Osteocyte (in vitro differentiated cells): ENCODE measurements at places on chromosomes 2 and 18. TPM values are rescaled to one million over a fixed set of nuclear protein-coding genes. Genes with fewer than 3 reads are reported as not detected.

Gene POMC
- total RNA-seq, result not detected in 2 replicates

DNA sequence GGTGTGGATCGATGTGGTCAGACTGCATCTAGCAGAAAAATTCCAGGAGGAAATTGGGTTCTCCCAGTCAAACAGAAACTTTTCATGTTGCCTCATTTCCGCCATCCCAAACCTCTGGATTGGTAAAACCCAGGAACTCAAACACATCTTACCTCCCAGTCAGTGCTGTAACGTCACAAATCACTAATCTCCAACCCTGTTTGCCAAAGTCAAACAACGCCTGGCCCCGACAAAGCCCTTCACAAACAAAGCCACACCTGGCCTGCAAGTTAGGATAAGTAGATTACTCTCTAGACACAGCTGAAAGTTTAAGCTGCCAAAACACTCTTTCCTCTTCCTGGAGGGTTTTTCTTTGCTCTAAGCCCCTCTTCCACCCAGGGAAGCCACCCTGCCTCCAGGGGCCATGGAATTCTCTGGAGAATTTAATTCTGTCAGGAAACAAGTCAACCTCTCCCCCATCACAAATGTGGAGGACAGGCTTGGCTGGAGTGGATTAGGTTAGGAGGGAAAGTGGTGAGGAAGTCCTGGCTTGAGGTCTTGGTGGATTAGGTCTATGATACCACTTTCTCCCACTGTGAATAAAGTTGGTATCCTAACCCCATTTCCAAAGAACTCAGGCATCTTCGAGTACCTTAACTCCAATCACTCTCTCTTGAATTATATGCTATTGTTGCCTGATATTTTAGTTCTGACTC lies 86.7 kb downstream of the LYPD6B start:
- DNase-seq, result no peak

Gene TRIM43B
- not detected in 2 replicates for total RNA-seq

DNA sequence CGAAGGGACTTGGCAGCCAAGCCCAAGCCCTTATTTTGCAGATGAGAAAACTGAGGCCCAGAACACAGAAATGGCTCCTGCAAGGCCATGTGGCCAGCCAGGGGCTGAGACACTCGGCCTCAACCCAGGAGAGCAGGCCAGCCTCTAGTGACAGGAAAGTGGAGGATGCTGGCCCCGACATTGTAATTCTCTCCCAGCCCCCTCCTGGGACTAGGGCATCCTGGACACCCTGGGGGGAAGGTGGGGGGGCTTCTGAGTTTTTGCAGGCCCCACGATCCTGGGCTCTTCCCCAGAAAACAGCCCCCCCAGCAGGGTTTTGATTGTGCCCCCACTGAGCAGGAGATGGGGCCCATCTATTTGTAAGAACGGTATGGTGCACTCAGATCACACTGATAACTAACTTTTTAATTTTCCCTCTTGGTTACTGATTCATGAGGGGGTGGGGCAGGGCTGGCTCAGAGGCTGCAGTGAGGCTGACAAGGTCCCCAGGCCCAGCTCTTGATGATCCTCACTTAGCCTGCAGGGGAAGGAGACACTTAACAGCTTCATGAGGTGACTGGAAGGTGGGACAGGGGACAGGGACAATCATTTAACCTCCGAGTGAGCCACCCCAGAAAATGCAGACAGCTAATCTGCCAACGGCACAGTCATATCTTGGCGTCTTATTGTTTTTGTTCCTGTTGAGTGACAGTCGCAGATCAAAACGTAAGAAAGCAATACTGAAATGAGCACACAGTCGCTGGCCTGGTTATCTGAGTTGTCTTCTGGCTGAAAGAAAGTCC lies 18.9 kb downstream of the SMAD7 start:
- DNase-seq, result no peak

DNA sequence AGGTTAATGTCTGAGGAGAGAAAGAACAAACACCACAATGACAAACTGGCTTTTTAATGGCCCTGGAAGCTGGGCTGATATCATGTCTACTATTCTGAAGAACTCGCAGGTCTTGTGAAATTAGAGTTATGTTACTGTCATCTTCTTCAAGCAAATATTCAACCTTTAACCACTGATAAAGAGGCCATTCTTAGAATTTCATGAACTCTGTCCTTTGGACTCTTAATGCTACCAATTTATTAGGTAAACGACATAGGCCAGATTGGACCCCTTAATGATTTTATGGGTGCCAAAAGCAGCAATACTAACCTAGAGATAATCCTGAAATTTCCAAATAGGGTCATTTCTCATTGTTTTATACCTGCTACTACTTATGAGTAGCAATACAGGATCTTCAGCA lies 109.0 kb upstream of the ACVR1C start:
- DNase-seq, result no peak

DNA sequence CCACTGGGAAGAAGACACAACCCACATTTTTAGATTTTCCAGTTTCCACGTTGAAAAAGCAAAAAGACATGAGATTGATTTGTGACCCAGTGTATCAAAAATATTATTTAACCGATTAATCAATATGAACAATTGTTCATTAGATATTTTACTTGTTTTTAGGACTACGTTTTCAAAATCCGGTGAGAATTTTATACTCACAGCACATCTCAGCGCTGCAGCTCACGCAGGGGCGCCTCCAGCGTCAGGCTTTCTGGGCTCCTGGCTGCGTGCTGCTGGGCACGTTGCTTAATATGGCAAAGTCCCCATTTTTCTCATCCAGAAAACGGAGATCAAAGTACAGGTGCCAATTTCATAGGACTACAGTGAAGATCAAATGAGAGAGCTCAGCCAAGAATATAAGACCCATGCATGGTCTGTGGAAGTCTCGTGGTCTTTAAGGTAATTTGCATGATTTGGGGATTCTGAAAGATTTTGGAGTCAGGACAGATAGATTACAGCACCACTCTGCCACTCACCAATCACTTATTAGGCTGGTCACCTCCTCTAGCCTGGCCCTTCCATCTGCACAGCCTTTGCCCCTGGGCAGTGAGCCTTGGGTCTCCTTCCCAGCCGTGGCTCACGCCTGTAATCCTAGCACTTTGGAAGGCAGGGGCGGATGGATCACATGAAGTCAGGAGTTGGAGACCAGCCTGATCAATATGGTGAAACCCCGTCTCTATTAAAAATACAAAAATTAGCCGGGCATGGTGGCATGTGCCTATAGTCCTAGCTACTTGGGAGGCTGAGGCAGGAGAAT lies 36.2 kb downstream of the PTPN18 start:
- DNase-seq, result peak; percentile 68

DNA sequence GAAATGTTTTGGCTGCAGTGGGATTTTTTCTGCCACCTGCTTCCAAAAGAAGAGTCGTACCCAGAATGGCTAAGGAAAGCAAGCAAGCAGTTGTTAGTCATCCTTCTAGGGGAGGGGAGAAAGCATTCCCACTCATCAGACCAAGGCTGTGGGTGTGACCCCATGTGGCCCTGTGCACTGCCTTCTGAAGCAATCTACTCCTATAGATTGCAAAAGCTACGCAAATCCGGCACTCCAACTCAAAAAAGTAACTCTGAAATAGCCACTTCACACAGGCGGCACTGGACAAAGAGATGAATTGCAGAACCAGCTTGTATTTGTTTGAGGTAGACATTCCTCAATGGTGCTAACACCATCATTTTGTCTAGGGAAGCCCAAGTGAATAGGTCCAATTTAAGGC lies 44.3 kb downstream of the ST3GAL5 start:
- DNase-seq, result peak; percentile 15

- no peak for DNase-seq
These were observed 6.6 kb downstream of the NR4A2 start for GRCh38 chr2:156325688-156326525.

DNA sequence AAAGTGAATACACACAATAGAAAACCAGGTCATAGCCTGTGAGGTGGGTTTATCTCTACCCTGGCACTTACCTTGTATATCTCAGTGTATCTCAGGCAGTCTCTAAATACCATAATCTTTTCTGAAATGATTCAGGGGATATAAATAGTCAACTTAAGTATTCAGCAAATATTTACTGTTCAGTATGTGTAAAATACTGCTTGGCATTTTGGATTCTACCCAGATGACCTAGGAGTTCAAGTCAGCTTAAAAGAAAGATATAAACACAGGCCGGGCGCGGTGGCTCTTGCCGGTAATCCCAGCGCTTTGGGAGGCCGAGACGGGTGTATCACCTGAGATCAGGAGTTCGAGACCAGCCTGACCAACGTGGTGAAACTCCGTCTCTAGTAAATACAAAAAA lies 23.8 kb downstream of the GRHL1 start:
- DNase-seq, result no peak

- DNase-seq, result no peak
These were observed 301.6 kb downstream of the SLC8A1 start for GRCh38 chr2:40150266-40150665.

DNA sequence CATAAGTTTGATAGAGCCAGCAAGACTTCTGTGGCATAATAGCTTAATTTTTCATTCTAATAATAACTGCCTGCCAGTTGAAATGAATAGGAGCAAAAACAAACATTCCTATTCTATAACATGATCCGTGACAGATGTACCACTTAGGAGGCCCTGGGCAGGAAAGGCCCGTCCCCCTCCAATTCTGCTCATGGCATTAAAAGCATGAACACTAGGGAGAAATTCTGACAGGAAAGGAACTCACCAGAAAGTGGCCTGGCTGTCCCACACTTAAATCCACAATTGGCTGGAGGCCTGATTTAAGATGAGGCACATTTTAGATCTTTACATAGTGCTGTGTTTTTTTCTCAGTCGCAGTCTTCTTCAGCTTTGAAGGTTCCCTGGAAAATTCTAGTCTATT lies 261.9 kb upstream of the ETAA1 start:
- no peak for DNase-seq

DNA sequence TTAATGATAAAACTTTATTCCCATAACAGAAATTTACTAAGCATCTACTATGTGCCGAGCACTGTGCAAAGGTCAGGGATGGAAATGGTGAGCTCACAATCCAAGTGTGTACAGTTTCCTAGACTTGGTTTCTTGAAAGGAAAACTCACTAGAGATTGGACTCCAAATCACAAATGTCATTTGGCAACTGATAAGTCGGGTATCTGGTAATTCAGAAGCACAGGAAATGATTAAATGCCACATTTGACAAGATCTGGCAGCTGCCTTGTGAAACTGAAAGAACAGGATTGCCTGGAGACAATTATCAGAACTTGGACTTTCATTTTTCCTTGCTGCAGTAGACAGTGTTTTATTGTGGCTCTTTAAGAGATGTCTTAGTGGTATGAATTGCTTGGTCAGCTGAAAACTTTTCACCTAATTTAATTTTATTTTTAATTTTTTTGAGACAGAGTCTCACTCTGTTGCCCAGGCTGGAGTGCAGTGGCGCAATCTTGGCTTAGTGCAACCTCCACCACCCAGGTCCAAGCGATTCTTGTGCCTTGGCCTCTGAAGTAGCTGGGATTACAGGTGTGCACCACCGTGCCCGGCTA lies 19.2 kb downstream of the ITGA6 start:
- no peak for DNase-seq

DNA sequence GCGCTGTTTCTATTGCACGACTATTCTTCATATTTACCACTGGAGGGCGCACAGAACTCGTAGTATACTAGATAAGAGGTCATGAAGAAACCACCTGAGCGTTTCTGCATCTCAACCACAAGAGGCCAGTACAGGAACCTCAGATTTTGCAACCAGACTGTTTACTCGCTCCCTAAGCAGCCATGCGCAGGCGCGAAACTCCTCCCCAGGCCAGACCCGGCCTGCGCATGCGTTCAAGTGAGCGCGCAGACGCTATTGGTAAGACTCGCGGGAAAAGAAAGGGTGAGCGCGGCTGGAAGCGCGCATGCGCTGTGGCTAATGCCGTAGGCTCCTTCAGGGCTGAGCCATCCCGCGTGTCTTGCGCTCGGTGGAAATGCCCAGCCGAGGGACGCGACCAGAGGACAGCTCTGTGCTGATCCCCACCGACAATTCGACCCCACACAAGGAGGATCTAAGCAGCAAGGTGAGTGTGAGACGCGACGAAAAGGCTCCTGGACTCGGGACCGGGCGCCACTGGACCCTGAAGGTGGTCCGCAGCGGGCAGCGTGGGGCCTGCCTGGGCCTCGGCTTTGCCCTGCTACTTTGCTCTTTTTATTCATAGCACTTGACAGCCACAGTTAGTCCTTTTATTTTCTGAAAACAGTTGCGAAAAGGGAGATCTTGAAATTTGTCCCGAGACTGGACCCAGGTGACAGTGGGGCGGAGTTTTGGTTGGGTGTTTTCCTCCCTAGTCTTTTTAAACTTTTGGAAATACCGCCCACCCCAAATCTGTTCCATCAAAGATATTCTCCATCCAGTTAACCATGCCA lies at the start of gene ASNSD1:
Gene ASNSD1, plus strand, starts transcription at position 312 of the 809 bp plus-strand sequence. CDS start 4,674 bp downstream, outside the sequence.
- DNase-seq, result peak; percentile 100

DNA sequence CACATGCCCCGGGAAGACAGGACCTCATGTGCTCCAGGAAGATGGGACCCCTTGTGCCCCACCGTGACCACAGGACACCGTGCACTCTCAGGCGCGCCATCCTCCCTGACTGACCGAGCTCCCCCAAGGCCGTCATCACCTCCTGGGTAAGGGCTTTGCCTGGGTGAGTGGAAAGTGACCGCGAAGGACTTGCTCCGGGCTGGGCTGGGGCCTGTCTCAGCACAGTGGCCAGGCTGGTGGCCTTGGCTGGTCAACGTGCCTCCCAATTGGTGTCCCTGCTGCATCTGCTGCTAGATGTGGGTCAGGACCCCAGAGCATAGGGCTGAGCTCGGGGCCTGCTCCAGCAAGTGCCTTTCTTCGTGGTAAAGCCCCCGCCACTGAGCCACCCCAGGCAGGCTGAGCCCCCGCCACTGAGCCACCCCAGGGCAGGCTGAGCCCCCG lies 69.7 kb upstream of the CTDP1 start:
- DNase-seq, result no peak

- DNase-seq, result no peak
These were observed 164.0 kb upstream of the ZEB2 start for GRCh38 chr2:144683966-144684365.

DNA sequence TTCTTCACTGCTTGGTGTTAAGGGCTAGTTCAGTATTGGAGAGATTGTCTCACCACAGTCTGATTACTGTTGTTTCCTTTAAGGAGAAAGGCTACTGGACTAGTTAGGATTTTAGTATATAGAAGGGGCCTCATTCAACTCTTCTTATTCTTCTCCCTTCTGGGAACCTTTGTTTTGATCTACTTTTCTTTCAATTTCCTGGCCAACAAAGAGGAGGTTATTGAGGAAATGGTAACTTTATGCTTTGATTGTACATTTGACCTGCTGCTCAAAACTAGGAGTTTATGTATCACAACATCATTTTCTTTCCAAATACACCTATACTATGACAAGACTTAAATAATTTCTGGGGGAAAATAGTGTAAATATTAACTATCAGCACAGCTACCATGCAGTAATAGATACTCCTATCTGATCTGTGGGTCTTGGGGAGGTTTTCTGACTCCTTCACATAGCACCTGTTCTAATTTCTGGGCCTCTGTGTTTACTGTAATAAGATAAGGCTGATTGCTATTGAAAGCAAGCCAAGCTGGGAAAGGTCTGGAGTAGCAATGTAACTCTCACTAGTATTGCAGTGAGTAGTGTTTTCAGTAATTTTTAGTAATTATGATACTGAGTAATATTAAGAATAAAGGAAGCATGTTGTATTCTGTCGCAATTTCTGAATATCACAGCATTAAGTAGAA lies 395.3 kb downstream of the NUP35 start:
- no peak for DNase-seq

Gene IL36RN
- not detected in 2 replicates for total RNA-seq

Gene KIAA2012
- not detected in 2 replicates for total RNA-seq
